ENCODE measurements at places on chromosomes 3 and 15.

- DNase-seq = no peak
Measured at GRCh38 chr3:58464866-58465265, 27.0 kb upstream of the KCTD6 start.

DNA sequence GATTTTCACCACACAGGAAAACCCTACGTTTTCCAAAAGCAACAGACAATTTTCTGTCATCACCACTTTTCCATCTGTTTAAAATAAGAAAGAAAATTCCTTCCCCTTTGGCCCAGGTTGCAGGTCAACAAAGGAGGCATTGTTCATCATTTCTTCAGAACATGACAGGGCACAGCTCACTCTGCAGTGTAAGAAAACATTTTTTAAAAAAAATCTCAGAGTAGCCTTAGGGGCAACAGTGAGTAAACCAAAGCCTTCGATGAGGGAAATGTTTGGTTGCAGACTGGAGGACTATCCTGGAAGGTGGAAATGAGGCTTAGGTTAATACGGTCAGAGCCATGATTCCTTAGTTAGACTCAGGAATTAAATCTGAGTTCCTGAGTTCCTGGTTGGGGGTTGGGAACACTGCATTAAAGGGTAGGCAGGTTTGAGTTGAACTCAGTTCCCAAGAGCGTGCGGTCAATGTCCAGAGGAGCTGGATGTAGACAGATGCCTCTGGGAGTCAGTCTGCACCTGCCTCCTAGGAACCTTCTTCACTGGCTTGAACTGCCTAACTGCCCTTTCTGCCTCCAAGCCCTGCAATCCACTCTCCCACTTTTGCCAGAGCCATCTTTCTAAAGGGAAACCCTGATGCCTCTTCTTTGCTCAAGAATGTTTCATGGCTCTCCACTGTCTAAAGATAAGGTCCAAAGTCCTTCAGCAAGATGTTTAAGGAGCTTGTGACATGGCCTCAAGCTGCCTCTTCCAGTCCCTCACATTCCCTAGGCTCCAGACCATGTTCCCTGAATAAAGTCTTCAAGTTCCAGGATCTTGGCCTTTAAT, 3.3 kb upstream of the HES1 start:
- DNase-seq = no peak

GRCh38 chr3:159763602-159764489, 224.8 kb upstream of the IL12A start:
- peak; percentile 76 for DNase-seq

DNA sequence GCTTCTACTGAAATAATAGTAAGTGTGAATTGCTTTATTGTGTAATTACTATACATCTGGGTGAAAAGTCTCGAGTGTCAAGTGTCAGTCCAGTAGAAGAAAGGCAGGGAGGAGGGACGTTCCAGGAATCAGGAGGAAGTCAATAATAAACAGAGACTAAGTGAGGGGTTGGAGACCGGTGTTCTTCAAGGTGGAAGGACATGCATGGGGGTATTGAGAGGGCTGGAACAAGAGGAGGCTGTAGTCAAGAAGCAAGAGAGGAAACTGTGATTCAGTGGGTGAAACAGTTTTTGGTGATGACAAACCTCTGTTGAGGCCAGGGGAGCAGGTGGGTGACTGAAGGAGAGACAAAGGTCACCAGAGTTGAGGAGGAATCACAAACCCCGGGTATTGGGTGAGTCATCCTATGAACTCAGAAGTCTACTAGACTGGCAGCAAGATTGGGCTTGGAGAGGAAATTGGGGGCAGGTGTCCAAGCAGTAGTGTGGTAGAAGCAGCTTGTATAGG, 11.6 kb upstream of the SCAMP5 start:
- no peak for DNase-seq

DNA sequence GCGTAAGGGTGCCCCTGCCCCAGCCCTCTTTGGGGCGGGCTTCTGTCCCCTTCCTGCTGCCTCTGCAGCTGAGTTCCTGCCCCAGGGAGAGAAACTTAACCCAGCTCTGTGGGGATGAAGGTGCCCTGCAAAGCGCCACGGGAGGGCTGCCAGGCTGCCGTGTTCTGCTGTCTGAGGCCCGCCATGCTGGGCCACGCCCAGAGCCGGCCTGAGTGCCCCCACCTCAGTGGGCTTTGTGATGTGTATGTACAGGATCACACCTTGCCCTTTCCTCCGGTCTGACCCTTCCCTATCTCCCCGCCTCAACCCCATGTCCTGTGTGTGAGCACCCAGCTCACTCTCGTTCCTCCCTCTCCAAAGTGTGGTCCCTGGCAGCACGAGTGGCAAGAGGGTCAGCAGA, 22.6 kb downstream of the C15orf39 start:
- no peak for DNase-seq

DNA sequence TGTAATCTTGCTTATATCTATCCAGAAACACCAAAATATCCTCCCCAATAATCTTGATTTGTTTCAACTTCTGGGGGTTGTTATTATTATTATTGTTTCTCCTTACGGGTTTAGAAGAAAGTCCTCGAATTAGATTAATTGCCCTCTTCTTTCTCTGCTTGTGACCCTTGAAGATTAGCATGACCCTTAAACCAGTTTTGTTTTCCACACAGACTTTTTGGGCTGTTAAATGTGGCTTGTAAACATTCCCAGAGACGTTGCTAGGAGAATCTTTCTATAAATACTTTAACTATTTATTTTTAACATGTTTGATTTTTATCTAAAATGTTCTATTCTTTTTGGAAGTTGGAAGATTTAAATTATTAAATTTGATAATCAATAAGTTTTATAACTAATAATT, 4.3 kb upstream of the SUCNR1 start:
- DNase-seq = no peak

DNA sequence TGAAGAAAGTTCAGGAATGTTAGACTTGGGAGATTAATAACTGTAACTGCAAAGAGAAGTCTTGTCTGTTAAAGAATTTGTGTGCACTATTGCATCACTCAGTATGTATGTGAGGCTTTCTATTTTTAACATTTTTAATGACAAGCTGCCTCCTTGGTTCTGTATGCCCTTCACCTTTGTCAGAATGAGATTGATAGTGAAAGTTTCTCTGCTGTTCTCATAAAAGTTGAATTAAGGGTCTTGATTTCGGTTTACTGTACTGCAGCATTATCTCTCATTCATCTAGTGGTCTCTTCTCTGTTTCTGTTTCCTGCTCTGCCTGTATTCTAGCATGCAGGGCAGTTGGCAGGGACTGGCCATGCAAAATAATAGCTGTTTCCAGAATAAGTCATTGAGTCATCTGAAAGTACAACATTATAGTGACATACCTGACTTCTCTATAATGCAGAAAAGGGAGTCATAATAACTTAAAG, 454.9 kb downstream of the IL5RA start:
- no peak for DNase-seq

DNA sequence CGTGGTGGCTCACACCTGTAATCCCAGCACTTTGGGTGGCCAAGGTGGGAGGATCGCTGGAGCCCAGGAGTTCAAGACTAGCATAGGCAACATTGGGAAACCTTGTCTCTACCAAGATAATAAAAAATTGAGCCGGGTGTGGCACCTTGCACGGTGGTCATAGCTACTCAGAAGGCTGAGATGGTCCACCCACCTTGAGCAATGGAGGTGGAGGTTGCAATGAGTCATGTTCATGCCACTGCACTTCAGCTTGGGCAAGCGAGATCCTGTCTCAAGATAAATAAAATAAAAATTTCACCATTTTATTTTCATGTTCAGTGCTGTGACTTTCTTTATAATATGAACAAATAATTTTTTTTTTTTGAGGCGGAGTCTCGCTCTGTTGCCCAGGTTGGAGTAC, 12.5 kb downstream of the MAPK6 start:
- DNase-seq = no peak

GRCh38 chr15:91737151-91737818, 116.2 kb upstream of the SLCO3A1 start:
- DNase-seq = peak; percentile 4

DNA sequence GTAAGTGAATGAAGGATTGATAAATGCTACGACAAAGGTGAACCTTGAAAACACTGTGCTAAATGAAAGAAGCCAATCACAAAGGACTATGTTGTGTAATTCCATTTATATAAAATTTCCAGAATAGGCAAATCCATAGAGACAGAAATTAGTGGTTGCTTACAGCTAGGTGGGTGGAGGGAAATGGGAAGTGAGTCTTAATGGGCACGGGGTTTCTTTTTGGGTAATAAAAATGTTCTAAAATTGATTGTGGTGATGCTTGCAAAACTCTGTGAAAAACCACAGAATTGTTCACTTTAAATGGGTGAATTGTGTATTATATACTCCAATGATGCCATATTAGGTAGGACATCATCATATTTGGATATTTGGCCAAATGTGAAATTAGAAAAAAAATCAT, 20.9 kb upstream of the TEX9 start:
- no peak for DNase-seq

DNA sequence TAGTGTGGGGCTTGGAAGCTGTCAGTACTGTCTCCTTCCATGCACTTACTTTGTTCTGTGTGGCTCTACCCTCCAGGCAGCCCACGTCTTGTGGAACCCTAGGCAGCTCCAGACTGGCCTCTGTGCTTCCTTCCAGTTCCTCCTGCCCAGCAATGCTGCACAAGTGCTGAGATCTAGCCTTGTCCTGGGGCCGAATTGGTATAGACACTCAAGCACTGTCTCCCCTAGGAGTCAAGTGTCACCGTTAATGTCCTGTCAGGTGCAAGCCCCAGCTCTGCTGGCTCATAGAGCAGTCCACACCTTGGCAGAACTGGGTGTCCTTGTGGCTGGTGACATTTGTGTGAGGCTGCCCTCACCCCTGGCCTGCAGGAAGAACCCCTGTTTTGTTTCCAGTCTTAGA, 130.1 kb downstream of the EEFSEC start:
- no peak for DNase-seq

All from T47D (cell line).